ENCODE measurements at places on chromosomes 1 and 21.

DNA sequence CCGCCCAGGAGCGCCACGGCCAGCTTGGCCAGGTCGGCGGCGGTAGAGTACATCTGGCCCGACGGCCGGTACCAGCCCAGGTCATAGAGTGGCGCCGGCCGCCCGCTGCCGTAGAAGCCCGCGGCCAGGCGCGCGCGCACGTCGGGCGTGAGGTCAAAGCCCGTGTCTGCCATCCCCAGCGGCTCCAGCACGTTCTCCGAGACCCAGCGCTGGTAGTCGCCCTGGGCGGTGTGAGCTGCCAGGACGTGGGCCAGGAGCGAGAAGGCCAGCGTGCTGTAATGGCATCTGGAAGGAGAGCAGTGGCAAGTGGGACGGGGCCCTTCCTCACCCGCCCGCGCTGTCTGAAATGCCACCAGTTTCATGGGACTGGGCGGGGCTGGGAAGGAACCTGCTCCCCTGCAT, 18.9 kb downstream of the LACTBL1 start:
- DNase-seq, result no peak

DNA sequence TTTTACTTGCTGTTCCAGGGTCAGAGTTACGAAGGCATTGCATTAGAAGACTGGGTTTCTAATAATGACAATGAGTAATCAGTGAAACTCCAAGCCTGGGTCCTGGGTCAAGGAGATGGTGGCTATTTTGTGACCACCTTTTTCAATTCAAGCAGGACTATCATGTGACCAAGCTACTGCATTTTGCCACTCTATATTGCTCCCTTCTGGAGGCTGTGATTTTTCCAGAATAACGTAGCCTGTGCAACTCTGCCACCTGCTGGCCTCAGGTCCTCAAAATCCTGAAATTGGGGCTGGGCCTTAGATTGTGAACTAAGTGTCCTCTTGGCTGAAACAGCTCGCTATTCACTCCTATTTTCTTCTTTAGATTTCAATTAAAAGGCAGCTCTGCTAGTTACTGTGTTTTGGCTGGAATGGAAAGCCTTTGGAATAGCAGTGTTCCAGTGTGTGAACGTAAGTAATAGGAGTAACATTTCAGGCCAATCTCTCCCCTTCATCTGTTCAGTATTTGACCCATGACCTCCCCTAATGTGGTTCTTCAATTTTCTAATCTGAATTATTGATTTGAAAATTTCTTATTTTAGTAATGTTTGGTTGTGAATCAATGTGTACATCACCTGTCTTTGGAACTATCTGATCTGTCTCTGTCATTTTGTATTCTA, 52.9 kb upstream of the CD46 start:
- DNase-seq, result peak; percentile 21

DNA sequence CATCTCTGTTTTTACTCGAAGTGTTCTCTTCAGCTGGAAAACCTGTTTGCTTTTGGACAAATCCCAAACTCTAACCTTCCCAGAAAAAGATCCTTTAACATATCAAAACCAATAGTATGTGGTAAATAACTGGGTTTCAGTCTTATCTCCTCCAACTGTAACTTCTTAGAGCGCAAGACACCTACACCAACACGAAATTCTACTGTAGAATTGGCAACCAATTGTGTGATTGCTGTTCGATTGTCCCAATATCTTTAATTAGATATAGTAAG, 5.8 kb upstream of the MPZL1 start:
- no peak for DNase-seq

- no peak for DNase-seq
Measured at GRCh38 chr1:246170574-246171261, 336.4 kb downstream of the SMYD3 start.

GRCh38 chr1:99328171-99328570, 63.9 kb downstream of the PLPPR4 start:
- no peak for DNase-seq

- no peak for DNase-seq
Measured at GRCh38 chr1:86778569-86779239, 74.3 kb downstream of the SH3GLB1 start.

DNA sequence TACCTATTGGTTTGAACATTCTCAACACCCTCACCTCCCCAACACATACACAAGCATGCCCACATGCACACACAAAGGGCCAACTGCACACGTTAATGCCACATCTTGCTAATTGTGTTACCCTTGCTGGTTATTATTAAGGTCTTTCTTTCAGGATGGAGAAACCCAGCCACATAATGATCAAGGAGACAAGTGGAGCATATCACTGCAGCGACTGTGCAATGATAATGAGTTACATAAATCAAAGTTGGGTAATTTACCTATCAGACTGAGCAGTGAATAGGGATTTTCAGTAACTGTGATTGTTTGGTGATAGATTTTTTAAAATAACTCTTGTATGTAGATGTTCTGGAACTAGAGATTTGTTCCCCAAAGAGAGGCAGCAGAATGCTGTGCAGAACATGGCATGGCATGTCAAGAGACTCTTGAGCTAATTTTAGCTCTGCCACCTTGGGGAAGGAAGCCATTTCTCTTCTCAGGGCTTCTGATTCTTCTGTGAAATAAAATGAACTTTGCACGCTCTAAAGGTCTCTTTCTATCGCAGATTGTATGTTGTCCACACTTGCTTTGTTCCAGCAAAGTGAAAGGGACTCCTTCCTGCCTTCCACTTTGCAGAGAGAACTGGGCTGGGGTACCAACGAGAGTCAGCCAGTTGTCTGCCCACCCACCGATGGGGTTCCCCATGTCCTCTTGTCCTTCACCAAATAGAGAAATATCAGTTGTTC, 126.0 kb upstream of the CAMK1G start:
- no peak for DNase-seq

DNA sequence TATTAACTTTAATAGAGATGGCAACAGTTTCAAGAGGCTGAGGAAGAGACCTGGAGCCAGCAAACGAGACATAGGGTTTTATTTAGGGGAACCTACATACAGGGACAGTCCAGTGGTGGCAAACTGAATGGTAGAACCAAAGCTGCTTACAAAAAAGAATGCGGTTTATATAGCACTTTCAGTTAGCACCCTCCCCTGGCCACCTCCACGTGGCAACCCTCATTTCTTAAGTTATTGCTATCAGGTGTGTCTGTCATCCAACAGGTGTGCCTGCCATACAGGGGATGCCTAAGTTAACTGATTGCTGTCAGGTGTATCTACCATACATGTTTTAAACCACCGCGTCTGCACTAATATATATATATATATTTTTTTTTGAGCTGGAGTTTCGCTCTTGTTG, 129.2 kb upstream of the DUSP10 start:
- DNase-seq, result no peak

Measured in GM04503 (cell line).